ENCODE measurements at places on chromosomes 1 and 21.

GRCh38 chr1:83839566-83840173, 159.3 kb downstream of the TTLL7 start:
- DNase-seq: no peak

- DNase-seq: no peak
Observed at GRCh38 chr1:203996126-203996525, 76.8 kb upstream of the SOX13 start.

GRCh38 chr1:244603498-244603897, 49.4 kb upstream of the DESI2 start:
- no peak for DNase-seq

DNA sequence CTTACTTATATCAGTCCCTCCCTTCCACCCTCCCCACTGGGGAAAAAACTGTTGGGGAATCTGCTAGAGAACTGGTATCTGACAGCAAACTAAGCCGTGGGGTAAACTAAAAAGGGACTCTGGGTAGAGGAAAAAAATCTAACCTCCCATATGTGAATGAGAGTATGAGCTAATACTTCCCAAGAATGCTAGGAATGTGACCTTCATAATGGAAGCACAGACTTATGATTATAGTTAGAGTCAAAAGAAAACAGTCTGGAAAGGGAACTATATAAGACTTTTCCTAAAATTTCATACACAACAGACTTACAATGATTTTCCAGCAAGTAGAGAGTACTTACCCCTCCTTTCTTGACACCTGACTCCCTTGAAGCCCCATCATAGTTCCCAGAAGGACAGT, 23.0 kb upstream of the RBBP5 start:
- no peak for DNase-seq

DNA sequence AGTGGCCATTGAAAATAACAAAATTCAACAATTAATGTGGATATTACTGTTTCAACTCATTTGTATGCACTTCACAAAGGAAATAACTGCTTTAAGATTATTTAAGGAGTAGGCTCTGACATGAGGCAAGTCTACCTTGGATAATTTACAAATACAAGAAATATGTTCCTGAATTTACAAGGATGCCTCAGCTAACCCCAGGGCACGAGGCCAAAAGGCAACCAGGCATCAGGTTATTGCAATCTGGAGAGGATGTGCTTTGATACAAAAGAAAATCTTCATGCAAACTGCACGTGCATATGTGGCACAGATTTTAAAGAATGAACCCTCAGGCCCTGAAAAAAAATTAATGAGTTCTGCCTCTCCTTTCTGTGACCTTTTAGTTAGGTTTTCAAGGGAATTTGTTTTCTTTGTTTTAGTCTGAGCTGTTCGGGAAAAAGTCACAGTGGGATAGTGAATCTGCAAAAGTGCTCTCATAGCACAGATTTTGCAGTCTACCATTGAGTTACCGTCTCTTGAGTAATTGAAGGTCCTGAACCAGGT, 1304.2 kb upstream of the ADGRL4 start:
- DNase-seq: no peak

DNA sequence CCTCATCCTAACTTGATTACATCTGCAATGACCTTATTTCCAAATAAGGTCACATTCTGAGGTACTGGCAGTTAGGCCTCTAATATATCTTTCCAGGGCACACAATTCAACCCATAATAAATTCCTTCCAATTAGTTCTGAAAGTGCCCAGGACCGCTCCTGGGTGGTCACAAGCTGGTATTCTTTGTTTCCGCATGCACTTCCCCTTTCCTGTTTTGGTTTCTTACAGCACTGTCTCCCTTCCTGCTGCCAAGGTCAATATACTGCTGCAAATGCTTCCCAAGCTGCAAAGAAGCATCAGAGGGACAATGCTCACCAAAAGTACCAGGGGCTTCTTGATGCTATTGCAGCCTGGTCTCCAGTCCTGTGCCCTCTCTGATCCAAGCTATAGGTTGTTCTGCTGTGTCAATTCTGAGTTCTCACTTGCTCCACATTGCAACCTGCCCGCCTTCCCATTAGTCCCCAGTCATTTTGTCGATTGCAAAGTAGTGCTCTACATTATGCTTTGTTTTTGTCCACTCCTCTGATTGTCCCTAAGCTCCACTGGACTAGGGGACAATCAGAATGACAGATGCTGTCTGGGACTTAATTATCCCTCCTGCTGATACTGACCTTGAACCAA, 13.9 kb upstream of the XPR1 start:
- no peak for DNase-seq

- no peak for DNase-seq
Observed at GRCh38 chr1:209389258-209389657, 194.3 kb upstream of the CAMK1G start.

DNA sequence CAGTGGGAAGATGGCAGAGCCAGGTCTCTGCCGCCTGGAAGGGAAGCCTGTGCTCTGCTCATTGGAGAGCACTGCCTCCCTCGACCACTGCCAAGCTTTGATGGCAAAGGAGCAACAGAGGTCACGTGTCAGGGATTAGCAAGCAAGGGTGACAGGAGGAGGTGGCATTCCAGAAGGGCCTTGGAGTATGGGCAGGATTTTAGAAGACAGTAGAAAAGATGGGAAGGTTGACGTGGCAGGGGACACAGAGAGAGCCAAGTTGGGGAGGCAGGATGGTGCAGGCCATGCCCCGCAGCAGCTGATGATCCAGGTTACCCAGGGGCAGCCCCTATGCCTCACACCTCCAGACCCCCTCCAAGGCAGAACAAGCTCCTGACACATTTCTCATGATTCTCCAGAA, 21.9 kb upstream of the LBR start:
- DNase-seq: peak; percentile 37

- no peak for DNase-seq
Observed at GRCh38 chr1:92851729-92852128, 19.9 kb downstream of the RPL5 start.

- no peak for DNase-seq
Observed at GRCh38 chr1:243962541-243962940, 88.5 kb upstream of the ZBTB18 start.

GRCh38 chr21:28936036-28936435, 56.6 kb downstream of the LTN1 start:
- DNase-seq: no peak

DNA sequence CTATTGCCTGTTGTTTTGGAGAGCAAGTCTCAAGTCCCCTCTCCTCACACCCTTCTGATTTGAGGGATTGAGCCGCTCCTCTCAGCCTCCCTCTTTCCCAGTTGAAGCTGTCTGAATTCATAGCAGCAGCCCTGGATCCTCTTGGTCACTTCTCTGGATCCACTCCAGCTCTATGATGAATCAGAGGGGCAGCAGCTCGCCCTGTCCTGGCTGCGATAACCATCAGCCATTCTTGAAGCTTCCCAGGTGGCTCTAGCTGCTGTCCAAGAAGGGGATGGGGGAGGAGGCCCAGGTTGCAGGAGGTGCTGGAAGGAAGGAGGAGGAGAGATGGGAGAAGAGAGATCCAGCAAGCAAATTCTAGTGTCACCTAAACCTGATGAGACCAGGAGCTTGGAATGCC, 31.3 kb downstream of the WNT4 start:
- DNase-seq: peak; percentile 41

- DNase-seq: no peak
Observed at GRCh38 chr1:26274801-26275425, 5.0 kb upstream of the SH3BGRL3 start.

DNA sequence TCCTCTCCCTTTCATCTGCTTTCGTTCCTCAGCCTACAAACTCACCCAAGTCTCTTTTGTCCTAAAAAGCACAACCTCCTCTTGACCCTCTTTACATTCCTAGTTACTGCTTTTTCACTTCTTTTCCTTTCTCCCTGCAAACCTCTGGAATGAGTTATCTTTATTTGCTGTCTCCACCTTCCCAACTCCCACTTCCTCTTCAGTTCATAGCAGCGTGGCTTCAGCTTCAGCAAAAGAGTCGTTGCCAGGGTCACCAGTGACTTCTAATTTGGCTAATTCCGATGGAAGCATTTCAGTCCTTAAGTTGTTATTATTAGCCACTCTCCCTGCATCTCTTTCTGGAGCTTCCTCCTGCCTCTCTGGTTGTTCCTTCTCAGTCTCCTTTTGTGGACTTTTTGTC, 6.2 kb upstream of the TMEM54 start:
- DNase-seq: no peak

GRCh38 chr1:43225168-43225567, 44.6 kb upstream of the TMEM125 start:
- DNase-seq: no peak

GRCh38 chr1:63987014-63987627, 213.3 kb downstream of the ROR1 start:
- DNase-seq: no peak

DNA sequence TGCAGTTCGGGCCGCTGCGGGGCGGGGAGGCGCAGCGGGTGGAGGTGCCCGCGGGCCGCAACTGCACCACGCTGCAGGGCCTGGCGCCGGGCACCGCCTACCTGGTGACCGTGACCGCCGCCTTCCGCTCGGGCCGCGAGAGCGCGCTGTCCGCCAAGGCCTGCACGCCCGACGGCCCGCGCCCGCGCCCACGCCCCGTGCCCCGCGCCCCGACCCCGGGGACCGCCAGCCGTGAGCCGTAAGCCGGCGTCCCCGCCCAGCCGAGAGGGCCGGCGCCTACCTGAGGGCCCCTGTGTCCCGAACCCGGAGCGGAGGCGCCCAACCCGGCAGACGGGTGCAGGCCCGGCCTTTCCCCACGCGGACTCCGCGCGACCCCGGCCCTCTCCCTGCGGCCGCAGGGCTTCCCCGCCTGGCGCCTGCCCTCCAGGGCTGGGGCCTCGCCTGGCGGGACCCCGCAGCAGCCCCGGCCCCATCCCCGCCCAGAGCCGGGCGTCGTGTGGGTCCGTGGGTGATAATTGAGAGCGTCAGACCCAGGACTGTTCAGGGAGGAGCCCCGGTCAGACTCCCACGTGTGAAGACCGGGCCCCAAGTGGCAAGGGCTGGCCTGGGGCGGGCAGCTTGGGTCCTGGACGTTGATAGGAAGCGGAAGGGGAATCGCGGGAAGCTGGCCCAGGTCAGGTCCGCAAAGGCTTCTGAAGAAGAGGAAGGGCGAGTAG, 4.2 kb downstream of the VWA1 start:
- DNase-seq: no peak

GRCh38 chr1:19622204-19622603, 21.9 kb upstream of the NBL1 start:
- no peak for DNase-seq

DNA sequence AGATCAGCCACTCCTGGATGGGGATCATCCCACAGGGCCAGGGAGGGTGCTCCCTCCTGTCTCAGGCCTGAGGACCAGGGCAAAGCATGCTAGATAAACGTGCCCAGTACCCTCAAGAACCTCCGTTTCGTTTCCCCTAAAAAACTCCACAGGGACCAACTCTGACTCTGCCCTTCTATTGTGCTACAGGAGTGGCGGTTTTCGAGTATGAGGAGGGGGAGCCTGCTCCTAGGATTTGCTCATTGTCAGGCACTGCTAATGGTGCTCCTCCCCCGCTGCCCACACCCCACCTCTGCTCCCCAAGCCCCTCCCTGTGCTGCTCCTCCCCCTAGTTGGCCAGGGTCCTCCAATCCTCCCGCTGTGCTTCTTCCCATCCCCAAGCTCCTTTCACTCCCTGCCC, 32.0 kb downstream of the PGBD5 start:
- no peak for DNase-seq

DNA sequence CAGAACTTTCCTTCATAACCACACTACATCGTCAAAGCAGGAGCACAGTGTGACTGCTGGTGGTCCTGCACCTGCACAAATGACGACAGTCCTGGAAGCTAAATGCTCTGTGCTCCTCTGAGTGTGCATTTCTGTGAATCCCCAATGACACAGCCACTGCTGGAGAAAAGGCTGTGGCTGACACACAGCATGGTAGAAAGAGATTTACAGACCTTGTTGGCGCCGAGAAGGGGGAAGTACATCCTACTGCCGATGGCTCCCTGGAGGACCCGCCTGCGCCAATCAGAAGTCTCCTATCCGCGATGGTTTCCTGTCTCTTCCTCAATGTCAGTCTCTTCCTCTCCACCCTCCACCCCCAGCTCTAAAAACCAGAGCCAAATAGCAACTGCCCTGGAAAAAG, 115.4 kb upstream of the RAB4A start:
- DNase-seq: no peak

DNA sequence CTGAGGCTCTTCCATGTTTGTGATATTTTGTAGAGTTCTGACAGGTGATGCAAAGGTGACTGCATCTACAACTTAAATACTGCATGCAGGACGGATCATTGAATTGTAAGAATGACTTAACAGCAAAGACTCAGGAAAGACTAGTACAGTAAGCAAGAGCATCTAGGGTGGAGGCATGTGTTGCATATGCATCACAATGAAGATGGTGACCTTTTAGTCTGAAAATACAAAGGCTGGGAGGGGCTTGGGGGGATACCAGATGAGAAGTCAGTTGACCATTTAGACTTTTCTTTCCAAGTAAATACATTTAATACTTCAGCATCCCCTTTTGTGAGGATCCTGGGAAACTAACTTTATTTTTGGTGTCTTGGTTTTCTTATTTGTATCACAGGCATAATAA, 145.5 kb downstream of the NUF2 start:
- no peak for DNase-seq

GRCh38 chr1:192557841-192558595, 17.6 kb upstream of the RGS1 start:
- DNase-seq: no peak

DNA sequence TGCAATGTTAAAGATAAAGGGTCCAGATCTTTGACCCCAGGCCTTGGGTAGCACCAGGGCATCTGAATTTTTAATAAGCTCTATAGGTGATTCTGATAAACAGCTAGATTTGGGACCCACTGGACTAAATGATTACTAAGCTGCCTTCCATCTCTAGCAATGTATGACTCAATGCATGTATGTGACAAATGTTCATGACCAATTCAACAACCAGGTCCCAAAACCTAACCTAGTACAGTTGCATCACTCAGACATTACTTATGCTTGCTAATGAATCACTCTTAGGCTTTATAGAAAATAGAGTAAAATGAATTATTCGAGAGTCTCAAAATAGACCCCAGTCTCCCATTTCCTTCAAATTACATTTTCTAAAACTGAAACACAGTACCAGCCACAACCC, 35.5 kb downstream of the RCAN1 start:
- no peak for DNase-seq

GRCh38 chr1:84582802-84583587, 8.8 kb upstream of the CTBS start:
- no peak for DNase-seq

- DNase-seq: no peak
Observed at GRCh38 chr1:245961137-245961540, 545.9 kb downstream of the SMYD3 start.

GRCh38 chr1:197808880-197809279, 33.6 kb upstream of the DENND1B start:
- no peak for DNase-seq

- DNase-seq: peak; percentile 80
Observed at GRCh38 chr21:15065392-15066122, 757 bp upstream of the NRIP1 start.

DNA sequence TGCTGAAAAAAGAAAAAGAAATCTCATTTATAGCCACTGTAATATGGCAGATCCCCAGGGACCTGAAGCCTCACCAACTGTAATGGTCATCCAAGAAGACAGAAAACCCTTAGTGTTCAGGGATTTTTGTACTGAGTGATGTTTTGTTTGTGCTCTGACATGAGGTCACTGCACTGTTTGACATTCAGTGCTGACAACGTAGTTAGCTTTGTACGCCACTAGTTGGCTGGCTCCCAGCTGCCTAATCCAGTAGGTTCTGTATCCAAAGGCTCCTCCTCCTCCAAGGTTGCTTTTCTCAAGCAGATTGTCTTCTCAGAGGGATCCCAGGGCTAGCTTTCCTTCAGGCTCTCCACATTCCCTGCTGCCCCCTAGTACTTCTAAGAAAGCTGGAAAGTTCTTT, 9.5 kb upstream of the YRDC start:
- peak; percentile 22 for DNase-seq

Measured in activated CD8-positive, alpha-beta memory T cell treated with anti-CD3 and anti-CD28 coated beads, Interleukin-2, amount 50 U/mL, for 48 hours (primary cell).